Spleen (tissue), 13 donors: ENCODE measurements at places on chromosomes 11 and 22.

DNA sequence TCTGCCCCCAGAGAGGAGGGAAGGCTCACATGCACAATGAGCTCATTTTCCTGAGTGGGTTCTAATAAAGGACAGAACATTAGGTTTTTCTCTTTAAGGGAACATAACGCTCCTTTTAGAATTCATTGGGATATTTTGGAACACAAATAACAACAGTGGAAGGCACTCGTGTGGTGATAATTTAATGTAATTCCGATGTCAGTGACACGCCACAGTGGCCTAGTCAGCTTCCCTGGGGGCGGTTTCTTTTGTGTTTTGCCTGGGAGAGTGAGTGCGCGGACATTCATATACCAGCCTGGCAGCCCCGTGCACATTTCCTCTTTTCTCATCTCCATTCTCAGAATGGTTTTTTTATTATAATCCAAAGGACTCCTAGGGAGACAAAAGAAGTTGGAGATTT, 41.1 kb downstream of the SEZ6L start:
- DNase-seq: no peak

DNA sequence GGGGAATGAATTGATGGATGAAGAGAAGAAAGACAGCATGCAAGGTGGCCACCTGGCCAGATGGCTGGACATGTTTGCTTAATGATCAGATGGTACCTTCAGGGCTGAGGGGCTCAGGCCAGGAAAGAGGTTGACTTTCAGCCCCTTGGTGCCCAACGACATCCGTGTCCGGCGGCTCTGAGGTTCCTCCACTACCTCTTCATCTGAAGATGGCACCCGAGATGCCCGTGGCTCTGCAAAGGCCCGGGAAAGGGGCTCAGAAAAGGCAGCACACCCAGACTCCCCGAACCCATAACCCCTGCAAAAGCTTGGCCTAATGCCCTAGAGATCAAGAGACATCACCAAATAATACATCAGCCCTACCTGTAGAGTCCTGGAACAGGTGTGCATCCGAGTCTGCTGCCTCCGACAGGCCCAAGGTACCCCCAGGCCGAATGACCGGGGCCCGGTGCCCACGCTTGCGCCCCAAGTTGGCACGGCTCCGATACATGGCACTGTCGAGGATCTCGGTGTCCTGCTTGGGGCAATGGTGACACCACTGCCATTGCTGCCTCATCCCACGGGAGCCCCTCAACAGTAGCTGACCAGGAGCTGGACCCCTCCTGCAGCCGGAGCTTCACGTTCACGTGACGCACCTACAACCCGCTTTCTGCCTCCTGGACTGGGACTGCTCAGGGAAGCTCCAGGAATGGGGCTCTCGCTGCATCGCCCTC, 22.9 kb downstream of the TNKS1BP1 start:
- DNase-seq: no peak

GRCh38 chr22:21753374-21754111, 17.9 kb upstream of the YPEL1 start:
- DNase-seq: no peak

DNA sequence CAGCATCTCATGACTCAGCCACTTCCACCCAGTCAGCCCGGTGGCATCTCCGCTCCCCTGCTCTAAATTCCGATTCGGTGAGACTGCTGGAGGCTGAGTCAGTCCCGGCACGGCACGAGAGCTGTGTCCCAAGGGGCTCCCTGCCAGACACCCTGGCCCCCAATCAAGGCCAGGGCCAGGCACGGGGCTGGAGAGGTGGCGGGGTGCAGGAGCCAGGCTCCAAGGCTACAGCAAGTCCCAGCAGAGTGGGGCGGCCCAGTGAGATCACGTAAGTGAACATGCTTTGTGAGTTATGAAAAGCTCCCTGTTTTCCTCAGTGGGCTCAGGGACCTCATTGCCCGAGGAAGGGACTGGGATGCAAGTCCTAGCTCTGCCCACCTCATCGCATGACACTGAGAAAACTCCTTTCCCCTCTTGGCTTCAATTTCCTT, 3.0 kb downstream of the C11orf68 start:
- peak; percentile 84 for DNase-seq

DNA sequence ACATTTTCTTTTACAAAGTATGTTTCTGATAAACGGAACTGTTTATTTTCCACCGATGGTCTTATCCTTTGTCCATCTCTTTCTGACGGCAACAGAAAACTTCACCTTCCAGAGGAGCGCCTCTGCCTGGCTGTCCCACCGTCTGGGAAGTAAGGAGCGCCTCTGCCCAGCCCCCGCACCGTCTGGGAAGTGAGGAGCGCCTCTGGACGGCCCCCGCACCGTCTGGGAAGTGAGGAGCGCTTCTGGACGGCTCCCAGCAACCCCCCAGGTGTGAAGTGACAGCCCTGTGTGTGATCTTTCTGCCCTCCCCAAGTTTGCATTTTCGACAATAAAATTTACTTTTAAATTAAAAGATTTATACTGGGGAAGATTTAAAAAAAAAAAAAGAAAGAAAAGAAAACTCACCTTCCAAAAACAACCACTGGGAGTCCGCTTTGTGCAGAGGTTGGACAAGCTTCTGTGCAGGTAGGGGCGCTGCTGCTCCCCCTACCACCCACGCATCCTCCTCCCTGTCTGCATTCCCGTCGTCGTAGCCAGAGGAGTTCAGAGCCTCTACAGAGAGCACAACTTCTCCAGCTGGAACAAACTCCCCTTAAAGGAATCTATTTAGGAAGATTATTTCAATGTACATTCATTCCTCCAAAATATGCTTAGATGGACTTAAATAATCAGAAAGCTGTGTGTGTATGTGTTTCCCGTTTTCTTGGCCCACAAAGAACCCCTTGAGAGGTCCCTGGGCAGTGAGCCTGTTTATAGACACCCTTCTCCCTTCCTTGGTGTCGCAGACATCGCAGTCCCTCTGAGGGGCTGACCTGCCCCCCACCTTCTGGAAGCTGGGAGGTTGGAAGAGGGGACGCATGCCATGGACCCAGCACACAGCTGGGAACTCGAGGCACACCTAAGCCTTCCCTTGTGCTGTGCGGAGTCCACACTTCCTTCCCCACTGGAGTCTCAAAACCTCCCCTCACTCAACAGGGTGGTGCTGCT, 849 bp upstream of the APOBEC3B start:
- DNase-seq: no peak

DNA sequence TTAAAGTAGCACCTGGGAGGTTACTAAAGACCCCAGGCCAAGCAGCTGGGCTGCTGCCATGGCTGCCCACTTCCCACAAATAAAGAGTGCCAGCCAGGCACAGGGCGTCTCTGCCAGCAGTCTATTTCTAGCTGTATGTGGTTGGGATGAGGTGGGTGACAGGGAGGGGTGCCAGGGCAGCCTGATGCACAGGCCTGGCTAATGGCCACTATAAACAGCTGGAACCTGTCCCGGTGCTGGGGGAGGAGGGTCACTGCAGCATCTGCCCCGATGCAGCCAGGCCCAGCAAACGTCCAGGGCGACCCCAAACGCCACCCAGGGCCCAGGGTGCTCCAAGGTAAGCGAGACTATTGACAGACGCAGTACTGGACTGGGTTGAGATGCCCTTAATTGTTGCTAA, 37.4 kb downstream of the SCUBE1 start:
- DNase-seq: no peak

DNA sequence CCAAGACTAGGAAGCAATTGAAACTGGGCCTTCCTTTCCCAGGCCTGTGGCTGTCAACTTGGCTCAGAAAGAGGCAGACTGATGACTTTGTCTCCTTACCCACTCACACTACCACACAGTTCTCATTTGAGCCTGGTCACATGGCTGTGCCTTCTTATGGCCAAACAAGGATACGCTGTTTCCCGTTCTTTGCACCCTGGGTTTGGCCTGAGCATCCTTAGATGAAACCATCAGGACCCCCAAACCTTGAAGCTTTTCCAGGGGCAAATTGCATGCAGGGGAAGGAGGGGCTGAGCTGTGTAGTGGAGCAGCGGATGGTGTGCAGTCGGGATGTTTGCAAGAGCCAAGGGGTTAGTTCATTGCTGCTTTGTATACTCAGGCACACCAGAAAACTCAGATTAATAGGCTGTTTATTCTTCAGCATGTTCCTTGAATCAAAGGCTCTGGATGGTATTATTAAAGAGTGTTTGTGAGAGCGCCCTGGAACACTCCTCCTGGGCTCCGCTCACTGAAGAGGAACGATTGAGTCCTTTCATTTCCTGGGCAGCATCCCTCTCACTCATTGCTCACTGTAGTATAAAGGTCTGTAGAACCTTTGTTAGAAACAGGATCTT, 69.8 kb downstream of the ARFGAP2 start:
- DNase-seq: no peak

DNA sequence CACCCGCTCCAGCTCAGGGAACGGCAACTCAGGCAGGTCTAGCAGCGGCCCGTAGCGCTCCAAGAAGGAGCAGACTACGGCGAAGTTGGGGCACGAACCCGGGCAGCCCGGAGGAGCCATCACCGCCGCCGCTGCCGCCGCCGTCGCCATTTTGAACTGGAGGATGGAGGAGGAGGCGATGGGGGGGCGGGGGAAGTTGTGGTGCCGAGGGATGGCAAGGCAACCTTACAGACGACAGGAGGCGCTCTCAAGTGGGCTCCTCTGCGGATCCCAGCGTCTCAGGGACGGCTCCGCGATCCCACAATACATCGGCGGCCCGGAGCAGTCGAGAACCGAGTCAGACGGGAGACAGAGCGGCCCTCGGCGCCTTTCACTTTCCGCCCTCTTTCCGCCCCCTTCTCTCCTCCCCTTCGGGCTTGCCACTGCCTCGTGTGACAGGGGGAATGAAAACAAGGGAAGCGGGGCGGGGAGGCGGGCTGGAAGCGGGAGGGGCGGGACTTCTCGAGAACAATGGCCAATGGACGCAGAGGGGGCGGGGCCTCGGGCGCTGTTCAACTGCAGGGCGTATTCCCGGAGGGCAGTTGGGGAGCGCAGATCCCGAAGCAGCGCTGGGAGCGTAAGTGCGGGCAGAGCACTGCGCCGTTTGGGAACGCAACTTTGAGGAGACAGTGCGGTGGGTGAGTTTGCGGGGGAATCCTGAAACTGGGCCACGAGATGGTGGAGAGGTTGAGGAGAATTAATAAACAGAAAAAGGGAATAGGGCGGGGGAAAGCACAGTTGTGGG, at the start of the genes AAMDC and RSF1:
Gene AAMDC (plus strand): TSS at position 580 of the 784 bp plus-strand sequence. CDS start 21,353 bp downstream, outside the sequence.
Gene RSF1 (minus strand): TSS at position 158 of the 784 bp plus-strand sequence. CDS start 8 bp downstream, at position 150.
- DNase-seq: peak; percentile 99

GRCh38 chr11:61378713-61379313, 13.6 kb upstream of the TMEM216 start:
- DNase-seq: no peak

DNA sequence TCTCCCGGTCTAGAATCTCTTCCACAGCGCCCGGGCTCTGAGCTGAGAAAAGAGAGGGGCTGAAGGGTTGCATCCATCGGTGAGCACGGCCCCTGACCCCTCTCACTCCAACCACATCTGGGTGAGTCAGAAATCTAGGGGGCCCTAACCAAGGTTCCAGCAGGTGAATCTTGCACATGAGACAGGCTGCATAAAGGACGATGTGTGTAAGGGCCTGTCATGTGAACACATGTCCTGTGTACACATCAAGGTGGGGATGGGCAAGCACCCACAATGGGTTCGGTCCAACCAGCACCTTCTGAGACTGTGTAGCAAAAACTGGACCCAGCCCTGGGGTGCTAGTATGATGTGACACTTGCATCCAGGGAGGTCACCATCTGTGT, 1.2 kb downstream of the BET1L start:
- DNase-seq: no peak

GRCh38 chr11:3823303-3823702, 14.9 kb downstream of the PGAP2 start:
- no peak for DNase-seq

GRCh38 chr11:126703662-126704061, 296.9 kb downstream of the KIRREL3 start:
- DNase-seq: no peak

DNA sequence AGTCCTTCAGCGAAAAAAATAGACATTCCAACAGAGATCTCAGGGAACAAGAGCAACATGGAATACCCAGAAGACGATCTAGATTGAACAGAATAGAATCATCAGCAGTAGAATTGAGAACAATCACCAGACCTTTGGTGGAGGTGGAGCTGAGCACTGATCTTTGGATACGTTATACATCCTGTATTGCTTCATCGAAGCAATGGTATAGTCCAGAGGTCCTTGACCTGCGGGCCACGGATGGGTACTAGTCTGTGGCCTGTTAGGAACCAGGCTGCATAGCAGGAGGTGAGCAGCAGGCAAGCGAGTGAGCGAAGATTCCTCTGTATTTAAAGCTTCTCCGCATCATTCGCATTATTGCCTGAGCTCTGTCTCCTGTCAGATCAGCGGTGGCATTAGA, 17.6 kb downstream of the LRRC55 start:
- no peak for DNase-seq

DNA sequence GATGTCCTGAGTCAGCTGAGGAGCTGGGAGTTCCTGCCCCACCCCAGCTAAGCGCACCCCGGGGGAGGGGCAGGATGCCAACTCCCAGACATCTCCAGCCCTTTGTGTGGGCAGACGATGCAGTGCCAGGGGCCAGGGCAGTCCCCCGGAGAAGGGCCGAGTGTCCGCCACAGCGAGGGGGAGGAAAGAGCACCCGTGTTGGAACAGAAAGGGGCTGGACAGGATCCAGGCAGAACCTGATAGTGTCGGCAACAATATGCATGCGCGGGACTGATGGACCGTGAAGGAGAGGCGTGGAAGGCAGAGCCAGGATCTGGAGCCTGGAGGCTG, 1434.7 kb downstream of the BRD1 start:
- DNase-seq: no peak

DNA sequence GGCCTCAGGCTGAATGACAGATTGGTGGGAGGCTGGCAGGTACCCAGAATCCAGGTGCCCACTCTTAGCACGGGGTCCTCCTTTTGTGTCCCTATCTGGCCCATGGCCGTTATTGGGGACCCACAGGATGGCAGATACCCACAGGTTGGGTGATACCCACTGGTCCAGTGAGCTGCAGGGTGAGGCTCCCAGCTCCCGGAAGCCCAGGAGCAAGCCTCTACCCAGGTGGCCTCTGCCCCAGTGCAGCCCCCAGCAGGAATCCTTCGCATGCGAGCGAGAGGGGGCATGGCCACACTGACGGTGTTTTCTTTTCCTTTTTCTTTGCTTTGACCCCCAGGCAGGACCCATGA, 116.1 kb downstream of the PHF21B start:
- peak; percentile 36 for DNase-seq

DNA sequence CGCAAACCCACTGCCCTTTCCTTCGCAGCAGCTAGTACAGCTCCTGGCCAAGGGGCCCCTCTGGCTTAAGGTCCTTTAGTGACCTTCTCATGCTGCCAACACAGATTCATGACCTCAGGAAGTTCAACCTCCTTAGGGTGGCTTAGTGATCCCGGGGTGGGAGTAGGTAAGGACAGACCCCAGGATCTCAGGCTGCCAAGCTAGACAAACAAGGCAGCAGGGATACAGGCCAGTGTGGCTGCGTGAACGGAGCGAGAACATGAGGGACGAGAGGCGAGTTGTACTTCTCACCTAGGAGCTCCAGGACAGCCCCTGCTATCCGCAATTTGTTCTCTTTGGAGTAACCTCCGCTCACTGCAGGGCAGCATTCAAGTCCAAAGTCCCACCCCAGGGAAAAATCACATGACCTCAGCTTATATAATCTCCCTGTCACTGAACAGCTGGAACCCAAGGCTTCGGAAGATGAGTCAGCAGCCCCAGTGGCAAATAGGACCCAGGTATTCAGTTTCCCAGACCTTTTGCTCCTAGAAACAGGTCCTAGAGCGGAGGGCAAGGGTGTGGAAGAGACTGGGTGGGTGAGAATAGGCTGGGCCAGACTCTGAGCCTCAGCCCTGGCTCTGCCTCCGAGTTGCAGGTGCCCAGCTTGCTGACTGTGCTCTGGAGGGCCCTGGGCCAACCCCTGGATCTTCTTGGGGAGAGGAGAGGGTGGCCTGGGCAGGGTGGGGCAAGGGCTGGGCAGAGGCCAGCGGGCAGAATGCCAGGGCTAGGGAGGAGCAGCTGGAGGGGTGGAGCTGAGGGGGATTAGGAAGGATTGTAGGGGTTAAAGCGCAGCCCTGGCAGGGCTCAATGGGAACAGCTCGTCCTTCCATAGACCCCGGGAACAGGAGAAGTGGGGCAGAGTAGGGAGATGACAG, 13.1 kb downstream of the USP2 start:
- peak; percentile 54 for DNase-seq
